COR-L47 (cell line): ENCODE measurements at places on chromosomes 2 and 18.
A peak's percentile ranks its signal among the peaks of the same experiment; 100 is the strongest.

- no peak for DNase-seq
Measured at GRCh38 chr2:833180-833579, 117.5 kb upstream of the SNTG2 start.

- no peak for DNase-seq
Measured at GRCh38 chr2:9262671-9263171, 56.1 kb downstream of the ASAP2 start.

GRCh38 chr2:174330945-174331594 is 3.7 kb upstream of the SP9 start:
- DNase-seq = no peak

DNA sequence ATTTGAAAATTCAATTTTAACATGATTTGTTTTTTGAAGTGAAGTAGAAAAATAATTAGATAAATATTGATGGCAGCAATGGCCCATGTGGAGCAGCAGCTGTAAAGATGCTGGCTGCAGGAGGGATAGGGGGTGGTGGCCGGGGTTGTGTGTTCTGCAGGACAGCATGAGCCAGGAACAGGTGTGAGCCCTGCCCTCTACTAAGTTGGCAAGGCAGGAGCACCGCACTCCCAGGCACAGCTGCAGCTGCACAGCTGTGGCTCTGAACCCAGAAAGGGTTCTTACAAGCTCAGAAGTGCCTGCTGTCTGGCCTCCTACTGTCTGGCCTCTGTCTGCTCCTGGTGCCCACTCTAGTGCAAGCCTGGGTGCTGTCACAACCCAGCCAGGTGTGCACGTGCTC is 10.0 kb upstream of the DUSP19 start:
- no peak for DNase-seq

DNA sequence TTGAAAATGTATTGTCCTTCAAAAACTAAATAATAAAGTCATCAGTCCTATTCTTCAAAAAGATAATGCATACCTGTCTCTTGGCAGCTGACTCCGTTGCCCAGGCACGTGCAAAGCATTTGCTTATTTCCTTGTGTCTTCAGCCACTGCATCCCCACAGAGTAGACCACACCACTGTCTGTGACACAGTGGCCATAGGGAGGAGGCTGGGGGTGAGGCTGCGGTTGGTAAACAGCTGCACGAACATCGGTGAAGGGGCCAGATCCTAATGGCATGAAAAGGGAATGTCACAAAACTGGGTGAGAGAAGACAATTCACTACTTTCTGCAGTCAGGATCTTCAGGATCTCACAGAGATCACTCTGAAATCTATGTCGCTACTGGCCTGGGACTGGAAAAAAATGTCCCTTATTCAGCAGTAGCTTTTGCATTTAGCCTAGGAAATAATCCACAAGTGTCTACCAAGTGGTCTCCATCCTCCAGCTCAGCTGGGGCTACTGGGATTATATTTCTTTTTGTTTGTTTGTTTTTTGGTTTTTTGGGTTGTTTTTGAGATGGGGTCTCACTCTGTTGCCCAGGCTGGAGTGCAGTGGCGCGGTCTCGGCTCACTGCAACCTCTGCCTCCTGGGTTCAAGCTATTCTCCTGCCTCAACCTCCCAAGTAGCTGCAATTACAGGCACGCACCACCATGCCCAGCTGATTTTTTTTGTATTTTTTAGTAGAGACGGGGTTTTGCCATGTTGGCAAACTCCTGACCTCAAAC is 10.7 kb downstream of the FN1 start:
- peak; percentile 86 for DNase-seq

- no peak for DNase-seq
Measured at GRCh38 chr2:133717497-133717896, 149.2 kb upstream of the NCKAP5 start.

GRCh38 chr2:61938511-61938910 is 33.0 kb downstream of the COMMD1 start:
- DNase-seq = no peak

- no peak for DNase-seq
Measured at GRCh38 chr2:171882089-171882769, 11.8 kb downstream of the SLC25A12 start.

DNA sequence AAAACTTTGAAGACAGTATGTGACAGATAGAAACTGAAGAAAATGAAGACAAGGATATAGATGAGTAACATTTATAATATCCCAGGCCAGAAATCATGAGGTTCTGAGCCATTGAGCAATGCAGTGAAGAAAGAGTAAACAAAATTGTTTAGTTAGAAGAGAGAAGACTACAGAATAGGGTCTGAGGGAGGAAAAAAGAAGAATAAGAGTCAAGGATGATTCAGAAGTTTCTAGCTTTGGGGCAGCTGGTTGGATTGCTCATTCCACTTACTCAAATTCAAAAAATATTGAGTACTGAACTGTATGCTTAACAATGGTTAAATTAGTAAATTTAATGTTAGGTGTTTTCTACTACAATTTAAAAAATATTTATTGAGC is 155.0 kb upstream of the OTX1 start:
- no peak for DNase-seq

DNA sequence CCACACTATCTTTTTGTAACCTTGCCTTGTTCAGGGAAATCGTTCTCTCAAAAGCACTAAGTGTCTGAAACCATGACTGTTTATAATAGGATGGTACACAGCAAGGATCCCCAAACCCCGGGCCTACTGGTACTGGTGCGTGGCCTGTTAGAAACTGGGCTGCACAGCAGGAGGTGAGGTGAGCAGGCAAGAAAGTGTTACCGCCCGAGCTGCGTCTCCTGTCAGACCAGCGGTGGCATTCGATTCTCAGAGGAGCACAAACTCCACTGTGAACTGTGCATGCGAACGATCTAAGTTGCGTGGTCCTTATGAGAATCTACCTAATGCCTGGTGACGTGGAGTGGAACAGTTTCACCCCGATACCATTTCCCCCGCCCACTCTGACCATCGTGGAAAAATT is 81.8 kb upstream of the KCNJ3 start:
- DNase-seq = no peak

DNA sequence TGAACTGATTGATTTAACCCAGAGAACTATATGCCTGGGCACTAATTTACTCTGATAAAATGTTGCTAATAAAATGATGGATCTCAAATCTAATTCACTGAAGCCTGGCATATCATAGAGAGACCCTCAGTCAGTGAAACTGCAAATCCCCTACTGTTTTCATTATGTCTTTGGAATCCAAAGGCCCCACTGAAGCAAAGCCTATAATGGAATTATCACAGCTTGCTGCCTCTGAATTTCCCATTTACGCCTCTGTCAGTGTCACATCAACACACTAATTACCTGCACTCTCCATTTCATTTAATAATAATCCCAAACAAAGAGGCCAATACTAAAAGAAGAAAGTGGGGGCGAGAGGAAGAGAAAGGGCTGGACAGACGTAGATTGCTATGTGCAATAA is 470.9 kb downstream of the MBD2 start:
- DNase-seq = peak; percentile 87

GRCh38 chr2:58030771-58031170 is 15.8 kb upstream of the VRK2 start:
- DNase-seq = no peak

DNA sequence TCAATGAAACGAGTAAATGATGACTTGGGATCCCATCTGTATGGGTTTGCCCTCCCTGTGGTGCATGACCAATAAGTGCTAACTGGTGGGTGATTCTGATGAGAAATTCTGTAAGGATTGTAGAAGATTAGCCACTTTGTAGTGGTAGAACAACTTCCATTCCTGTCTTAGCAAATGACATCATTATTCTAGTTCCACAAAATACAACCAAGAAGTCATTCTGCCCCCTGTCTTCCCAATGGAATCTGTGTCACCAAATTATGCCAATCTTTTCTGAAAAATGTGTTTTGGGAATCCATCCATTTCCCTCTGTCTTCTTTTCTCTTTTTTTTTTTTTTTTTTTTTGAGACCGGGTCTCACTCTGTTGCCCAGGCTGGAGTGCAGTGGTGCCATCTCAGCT is 48.4 kb downstream of the SLC38A11 start:
- DNase-seq = no peak

- no peak for DNase-seq
Measured at GRCh38 chr18:37441821-37442220, 123.8 kb downstream of the CELF4 start.

DNA sequence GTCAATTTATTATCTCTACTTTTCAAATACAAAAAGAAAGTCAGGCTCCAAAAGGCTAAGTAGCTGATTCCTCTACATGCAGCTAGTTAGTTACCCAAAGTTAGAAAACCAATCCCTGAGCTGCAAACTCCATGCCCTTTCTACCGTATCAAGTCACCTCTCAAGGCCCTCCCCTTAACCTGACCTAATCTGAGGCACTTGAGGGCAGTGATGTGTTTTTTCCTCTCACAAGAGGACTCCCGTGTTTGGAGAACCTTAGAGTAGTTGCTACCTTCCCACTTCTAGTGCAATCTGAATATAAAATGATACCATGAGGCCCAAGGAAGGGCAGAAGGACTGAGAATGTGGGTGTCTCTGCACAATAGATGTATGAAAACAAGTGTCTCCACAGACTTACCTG is 907.9 kb upstream of the CELF4 start:
- DNase-seq = no peak

DNA sequence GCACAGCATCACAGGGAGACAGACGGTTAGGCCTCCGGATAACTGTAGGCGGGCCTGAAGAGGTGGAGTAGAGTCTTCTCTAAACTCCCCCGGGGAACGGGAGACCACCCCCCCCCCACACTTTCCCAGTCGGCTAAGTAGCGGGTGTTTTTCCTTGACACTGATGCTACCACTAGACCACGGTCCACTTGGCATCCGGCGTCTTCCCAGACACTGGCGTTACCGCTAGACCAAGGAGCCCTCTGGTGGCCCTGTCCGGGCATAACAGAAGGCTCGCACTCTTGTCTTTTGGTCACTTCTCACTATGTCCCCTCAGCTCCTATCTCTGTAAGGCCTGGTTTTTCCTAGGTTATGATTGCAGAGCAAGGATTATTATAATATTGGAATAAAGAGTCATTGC is 25.7 kb upstream of the NCL start:
- no peak for DNase-seq

- DNase-seq = no peak
Measured at GRCh38 chr2:167733747-167734146, 513.6 kb downstream of the STK39 start.

- DNase-seq = no peak
Measured at GRCh38 chr2:196391149-196391479, 219.7 kb upstream of the STK17B start.

DNA sequence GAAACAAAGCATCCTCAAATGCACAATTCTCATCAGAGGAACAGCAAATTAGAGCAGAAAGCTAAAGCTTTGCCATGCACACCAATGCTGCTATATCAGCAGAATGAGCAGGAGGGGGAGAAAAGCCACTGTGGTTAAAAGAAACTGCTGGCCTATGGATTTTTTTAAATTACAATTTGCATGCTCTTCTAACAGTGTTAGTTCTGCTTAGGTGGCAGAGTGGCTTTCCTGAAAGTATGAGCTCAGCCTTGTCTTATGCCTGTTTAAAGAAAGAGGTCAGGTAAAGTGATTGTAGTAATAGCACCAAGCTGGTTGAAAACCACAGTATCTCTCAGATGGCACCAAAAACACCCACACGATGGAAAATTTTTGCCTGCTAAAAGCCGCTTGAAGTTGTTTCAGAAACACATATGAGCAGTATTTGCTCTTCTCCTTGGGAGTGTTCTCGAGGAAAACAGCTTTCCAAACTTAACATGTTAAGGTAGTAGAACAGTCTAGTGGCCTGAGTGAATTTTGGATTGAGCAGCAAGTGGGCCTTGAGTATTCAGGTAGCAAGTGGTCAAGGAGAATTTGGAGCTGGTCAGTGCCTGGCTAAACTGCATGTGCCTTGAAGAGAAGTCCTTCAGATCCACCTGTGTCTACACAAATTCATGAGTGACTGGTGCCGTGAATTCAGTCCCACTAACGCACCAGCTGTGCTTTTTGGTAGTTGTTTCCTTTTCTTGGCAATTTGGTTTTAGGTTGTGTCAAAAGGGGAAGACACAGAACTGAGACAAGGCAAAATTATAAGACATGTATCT is 19.6 kb upstream of the NDUFV2 start:
- no peak for DNase-seq

DNA sequence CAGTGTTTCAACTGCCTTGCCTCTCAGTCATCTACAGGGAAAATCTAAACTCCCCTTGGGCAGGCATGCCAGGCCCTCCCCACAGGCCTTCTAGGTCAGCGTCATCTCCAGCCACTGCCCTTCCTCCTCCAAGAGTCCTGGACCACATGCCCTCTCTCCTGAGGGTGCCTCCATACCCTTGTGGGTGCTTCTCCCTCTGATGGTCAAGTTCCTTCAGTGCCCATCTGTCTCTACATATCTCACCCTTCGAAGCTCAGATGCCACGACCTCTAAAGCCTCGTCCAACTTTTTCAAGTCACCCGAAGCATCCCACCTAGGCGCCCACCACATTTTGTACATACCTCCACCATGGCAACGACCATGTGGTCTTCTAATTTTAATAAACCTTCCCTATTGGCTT is 22.6 kb upstream of the TMEM247 start:
- DNase-seq = no peak

- DNase-seq = no peak
Measured at GRCh38 chr2:227079726-227080125, 84.3 kb downstream of the COL4A4 start.
